ENCODE measurements at places on chromosomes 11 and 22. TPM values are rescaled to one million over a fixed set of nuclear protein-coding genes. Genes with fewer than 3 reads are reported as not detected.
A peak's percentile ranks its signal among the peaks of the same experiment; 100 is the strongest.

Gene TRPM5
- total RNA-seq = not detected

DNA sequence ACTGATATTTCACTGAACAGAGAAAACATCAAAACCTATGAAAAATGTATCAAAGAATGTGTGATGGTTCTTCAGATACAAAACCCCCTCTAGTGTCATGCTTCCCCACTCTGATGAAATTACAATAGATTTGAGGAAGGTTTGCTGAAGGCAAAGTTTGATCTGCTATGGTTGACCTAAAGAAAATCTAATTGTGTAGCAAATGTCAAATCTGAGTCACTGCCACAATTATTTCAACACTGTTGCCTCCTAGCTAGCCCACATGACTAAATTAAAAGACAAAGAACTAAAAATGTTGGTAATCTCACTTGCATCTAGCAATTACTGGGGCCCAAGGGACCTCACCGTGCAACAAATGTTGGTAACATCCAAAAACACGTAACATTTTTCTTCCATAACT is 728.0 kb downstream of the DLG2 start:
- no peak overlapping the region for H3K4me3 ChIP-seq
- no peaks in the 10 kb centered on the region for H3K36me3 ChIP-seq
- H3K4me1 ChIP-seq = no peaks in the 10 kb centered on the region
- no peak overlapping the region for H3K27ac ChIP-seq
- H3K27me3 ChIP-seq = no peaks in the 10 kb centered on the region

- H3K27me3 ChIP-seq = no peaks in the 10 kb centered on the region
- DNase-seq = no peak
- no peak overlapping the region for H3K4me3 ChIP-seq
These were observed 16.9 kb downstream of the TUB start for GRCh38 chr11:8097926-8098325.

GRCh38 chr11:18479063-18479462 is 23.4 kb downstream of the LDHAL6A start:
- H3K27me3 ChIP-seq = no peaks in the 10 kb centered on the region
- no peak overlapping the region for H3K4me3 ChIP-seq
- no peak overlapping the region for H3K27ac ChIP-seq

Gene NEU3
- total RNA-seq = 10.6 TPM

Gene OR9Q2
- not detected for total RNA-seq

DNA sequence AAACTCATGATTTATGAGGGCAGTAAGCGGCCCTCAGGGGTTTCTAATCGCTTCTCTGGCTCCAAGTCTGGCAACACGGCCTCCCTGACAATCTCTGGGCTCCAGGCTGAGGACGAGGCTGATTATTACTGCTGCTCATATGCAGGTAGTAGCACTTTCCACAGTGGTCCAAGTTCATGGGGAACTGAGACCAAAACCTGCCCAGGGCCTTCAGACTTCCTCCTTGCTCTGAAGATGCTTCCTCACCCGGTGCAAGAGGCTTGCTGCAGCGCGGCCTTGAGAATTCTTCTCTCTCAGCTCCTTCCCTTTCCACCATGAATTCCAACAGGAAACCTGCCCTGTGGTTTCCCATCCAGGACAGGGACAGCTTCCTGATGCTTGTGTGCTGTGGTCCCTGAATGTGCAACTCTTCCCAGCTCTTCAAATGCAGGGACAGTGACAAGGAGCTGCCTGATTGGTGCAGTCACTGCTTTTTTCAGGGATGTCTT is 53.9 kb downstream of the GGTLC2 start:
- no peak overlapping the region for H3K4me3 ChIP-seq
- no peaks in the 10 kb centered on the region for H3K36me3 ChIP-seq
- H3K27ac ChIP-seq = no peak overlapping the region
- H3K27me3 ChIP-seq = peaks cover 2% of the 10 kb centered on the region

DNA sequence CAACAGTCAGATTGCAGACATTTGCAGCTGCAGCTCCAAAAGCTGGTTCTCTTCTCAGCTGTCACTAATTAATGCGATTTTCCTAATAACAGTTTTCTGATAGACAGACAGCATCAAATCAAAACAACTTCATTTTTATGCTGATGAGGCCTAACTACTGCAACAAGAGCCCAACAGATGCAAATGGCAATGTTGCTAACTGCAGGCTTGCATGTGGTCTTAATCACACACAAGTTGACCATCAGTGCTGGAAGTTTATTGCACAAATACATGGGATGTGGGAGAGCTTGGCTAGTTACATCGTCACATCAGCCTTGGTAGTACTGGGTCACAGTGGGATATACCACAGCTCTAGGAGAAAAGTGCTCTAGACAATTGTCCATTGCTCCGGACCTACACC is 99.2 kb downstream of the SPON1 start:
- H3K27ac ChIP-seq = no peak overlapping the region
- peaks cover 4% of the 10 kb centered on the region for H3K27me3 ChIP-seq
- H3K36me3 ChIP-seq = no peaks in the 10 kb centered on the region
- H3K4me1 ChIP-seq = no peaks in the 10 kb centered on the region

GRCh38 chr11:130269326-130269943 is 45.3 kb downstream of the ZBTB44 start:
- no peaks in the 10 kb centered on the region for H3K36me3 ChIP-seq
- no peaks in the 10 kb centered on the region for H3K4me1 ChIP-seq
- no peak overlapping the region for H3K27ac ChIP-seq
- no peaks in the 10 kb centered on the region for H3K27me3 ChIP-seq

DNA sequence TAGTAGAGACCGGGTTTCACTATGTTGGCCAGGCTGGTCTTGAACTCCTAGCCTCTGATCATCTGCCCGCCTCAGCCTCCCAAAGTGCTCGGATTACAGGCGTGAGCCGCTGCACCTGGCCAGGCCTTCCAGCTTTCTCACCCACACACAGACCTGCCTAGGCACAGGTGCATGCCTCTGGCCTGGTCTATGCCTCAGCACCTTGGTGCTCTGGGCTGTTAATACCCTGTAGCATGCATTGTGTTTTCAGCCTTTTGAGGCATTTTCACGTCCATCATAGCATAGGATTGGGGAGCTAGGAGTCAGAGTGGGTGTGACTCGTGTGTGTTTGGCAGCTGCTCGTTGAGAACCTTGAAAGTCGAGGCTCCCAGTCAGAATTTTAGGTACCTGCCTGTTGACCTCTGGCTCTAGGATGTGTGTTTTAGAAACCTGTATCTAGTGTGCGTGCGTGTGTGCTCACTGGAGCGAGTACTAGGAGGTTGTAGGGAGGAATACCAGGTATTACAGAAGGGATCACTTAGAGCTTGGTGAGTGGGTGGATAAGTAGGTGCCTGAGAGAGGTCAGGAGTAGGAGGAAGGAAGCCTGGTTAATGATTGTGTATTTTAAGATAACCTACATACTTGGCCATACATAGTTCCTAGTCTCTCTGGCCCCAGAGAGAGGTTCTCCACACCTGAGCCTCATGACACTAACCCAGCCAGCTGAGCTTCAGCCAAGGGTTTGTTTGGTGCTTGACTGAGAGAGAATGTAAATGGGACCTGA is 20.0 kb downstream of the CRKL start:
- H3K4me3 ChIP-seq = no peak overlapping the region
- H3K27me3 ChIP-seq = no peaks in the 10 kb centered on the region
- peaks cover 31% of the 10 kb centered on the region for H3K36me3 ChIP-seq
- no peak for DNase-seq
- no peak overlapping the region for H3K27ac ChIP-seq

Gene LUZP2
- total RNA-seq = 2.0 TPM

GRCh38 chr11:12724301-12725054 is 50.3 kb downstream of the TEAD1 start:
- peak; percentile 95 for DNase-seq
- H3K36me3 ChIP-seq = peaks cover 3% of the 10 kb centered on the region
- no peaks in the 10 kb centered on the region for H3K27me3 ChIP-seq
- no peak overlapping the region for H3K4me3 ChIP-seq

- peak overlapping the region; percentile 49 for H3K27ac ChIP-seq
- peak; percentile 97 for DNase-seq
- H3K4me3 ChIP-seq = no peak overlapping the region
- no peaks in the 10 kb centered on the region for H3K36me3 ChIP-seq
- peaks cover 11% of the 10 kb centered on the region for H3K4me1 ChIP-seq
These were observed 11.3 kb downstream of the TRIM66 start for GRCh38 chr11:8671193-8671612.

DNA sequence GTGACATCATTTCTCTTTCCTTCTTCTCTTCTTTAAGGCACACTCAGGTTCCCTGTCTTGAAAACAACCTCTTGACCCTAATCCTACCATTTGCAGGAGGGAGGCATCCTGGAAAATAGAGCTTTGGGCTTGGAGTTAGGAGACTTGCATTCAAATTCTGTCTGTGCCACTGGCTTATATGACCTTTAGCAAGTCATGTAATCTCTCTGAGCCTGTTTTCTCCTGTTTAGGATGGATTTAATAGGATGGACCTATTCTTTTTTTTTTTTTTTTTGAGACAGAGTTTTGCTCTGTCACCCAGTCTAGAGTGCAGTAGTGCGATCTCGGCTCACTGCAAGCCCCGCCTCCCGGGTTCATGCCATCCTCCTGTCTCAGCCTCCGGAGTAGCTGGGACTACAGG is 25.1 kb upstream of the CCDC134 start:
- no peak for DNase-seq
- no peaks in the 10 kb centered on the region for H3K4me1 ChIP-seq
- no peaks in the 10 kb centered on the region for H3K36me3 ChIP-seq
- no peak overlapping the region for H3K27ac ChIP-seq
- H3K4me3 ChIP-seq = no peak overlapping the region
- peaks cover 6% of the 10 kb centered on the region for H3K27me3 ChIP-seq

DNA sequence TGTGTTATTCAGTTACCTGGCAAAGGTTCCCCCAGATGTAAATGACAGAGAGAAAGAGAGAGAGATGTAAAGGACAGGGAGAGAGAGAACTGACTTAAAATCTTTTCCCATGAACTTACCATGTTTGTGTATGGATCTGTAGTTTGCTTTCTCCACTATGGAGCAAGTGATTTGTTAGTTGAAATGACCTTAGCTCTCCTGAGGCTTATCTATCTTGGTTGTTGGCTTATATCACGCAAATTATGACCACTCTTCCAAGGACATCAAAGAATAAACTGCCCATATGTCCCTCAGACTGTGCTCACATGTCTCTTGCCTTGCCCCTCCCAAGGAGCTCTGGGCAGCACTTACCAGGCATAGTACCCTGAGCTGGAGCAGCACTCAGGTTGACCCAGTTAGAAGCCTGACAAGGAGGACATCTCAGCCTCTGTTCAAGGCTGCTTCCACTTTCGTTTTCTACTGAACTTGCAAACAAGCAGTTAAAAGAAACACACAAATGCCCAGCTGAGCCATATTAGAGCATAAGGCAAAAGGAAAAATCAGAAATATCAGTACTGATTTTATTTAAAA is 95.3 kb upstream of the RCN1 start:
- H3K4me3 ChIP-seq = peak overlapping the region; percentile 46
- no peaks in the 10 kb centered on the region for H3K4me1 ChIP-seq
- H3K36me3 ChIP-seq = no peaks in the 10 kb centered on the region
- H3K27ac ChIP-seq = no peak overlapping the region
- peaks cover 41% of the 10 kb centered on the region for H3K27me3 ChIP-seq
- peak; percentile 19 for DNase-seq

DNA sequence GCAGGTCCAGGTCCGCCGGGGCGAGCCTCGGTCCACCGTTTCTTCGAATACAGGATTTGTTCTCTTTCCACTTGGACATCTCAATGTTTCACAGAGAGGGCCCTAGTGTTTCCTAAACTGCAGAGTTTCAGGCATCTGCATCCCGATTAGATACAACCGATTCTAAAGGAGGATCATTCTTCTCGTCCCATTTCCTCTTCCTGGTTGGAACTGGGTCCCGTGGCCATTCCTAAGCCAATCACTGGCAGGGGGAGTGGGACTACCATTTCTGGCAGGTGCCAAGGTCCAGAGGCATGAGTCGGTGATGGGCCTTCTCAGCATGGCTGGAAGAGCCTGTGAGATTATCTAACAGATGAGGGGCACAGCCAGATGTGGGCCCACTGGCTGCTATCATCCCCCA is 68.9 kb downstream of the ELFN2 start:
- no peak overlapping the region for H3K4me3 ChIP-seq
- peaks cover 10% of the 10 kb centered on the region for H3K27me3 ChIP-seq
- no peak overlapping the region for H3K27ac ChIP-seq
- peaks cover 2% of the 10 kb centered on the region for H3K4me1 ChIP-seq

Gene TREH
- not detected for total RNA-seq

DNA sequence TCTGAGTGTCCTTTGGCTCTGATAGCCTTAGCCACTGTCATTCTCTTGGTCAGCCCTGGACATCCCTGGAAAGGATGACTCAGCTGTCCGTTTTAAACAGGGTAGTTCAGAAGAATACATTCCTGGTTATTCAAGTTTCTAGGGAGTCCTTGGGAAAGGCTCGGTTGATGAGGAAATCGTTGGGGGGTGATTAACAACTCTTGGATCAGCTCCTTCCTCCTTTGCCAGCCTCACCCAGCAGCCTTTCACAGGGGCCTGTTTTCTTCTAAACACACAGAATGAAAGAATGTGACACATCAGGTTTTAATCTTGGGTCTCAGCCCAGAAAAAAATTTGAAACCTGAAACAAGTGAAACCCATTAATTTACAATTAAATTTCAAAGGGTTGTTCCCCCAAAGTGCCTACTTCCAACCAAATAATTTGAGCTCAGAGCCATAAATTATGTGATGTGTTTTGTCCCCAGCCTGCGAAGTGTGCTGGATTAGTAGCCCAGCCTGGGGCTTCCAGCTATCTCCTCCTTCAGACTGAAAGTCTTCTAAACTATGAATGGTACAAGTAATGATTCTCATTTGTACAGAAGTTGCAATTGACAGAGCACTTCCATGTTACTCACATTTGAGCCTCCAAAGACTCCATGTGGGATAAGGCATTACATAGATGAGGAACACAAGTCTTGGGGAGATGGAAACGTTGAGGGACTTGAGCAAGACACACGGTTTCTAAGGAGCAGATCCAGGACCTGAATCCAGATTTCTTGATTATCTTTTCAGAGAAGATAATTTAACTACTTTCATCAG is 19.3 kb upstream of the MRGPRX2 start:
- H3K36me3 ChIP-seq = no peaks in the 10 kb centered on the region
- peaks cover 3% of the 10 kb centered on the region for H3K4me1 ChIP-seq
- H3K27ac ChIP-seq = no peak overlapping the region

DNA sequence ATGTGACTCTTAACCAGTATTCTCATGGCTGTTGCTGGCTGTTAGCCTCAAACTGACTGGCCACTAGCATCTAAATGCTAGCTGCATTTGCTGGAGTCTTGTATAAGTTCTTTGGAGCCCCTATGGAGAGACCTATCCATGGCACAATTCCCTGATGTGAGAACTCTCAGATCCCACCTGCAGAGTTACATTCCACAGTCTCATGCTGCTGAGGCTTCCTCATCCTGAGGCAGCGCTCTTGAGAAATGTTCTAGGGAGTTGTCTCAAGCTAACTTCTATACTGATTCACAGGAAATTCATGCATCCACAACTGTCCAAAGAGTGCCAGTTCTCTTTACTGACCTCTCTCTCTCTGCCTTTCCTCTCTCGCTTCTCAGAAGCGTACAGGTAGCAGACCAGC is 218.0 kb upstream of the PITPNB start:
- no peak for DNase-seq
- peaks cover 15% of the 10 kb centered on the region for H3K4me1 ChIP-seq
- H3K36me3 ChIP-seq = no peaks in the 10 kb centered on the region
- H3K27ac ChIP-seq = no peak overlapping the region
- no peak overlapping the region for H3K4me3 ChIP-seq

Gene DDX25
- total RNA-seq = not detected

Gene MYO7A
- not detected for total RNA-seq

DNA sequence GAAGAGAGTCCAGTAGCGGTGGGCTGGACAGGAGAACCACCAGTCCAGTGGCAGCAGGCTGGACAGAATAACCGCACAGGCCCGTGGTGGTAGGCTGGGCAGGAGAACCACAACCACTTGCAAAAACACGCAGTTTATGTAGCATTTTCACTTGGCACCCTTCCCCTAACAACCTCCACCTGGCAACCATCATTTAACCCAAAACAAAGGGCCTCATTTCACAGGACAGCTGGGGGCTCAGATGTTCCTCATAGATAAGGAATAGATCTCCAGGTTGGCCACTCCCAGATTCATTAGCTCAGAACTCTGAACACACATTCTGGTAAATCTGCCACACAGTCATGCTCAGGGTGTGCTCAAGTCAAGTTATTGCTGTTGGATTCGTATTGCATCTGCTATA is 41.2 kb downstream of the SYTL2 start:
- peaks cover 23% of the 10 kb centered on the region for H3K4me1 ChIP-seq
- no peaks in the 10 kb centered on the region for H3K27me3 ChIP-seq
- no peak overlapping the region for H3K4me3 ChIP-seq

Data from IMR-90 (cell line).